Hypothalamus (tissue), 51 donors: ENCODE measurements at places on chromosomes 16 and 17.

DNA sequence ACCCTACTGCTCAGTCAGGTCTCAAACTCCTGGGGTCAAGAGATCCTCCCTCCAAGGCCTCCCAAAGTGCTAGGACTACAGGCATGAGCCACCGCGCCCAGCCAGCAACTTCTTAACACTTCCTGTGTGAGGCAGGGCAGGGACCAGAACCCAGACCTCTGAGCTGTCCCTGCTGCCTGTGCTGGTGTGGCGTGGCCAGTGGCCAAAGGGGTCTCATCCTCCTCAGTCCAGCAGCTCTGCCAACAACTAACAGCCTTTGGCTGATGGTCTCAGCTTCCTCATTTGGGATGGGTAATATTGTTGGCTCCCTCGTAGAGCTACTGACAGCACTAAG, 1.4 kb upstream of the LLGL1 start:
- no peak for DNase-seq

GRCh38 chr17:36550491-36551417, 6.0 kb downstream of the GGNBP2 start:
- no peak for DNase-seq

GRCh38 chr17:45251931-45252330, 10.0 kb downstream of the SPATA32 start:
- no peak for DNase-seq

GRCh38 chr16:11234884-11235702, 20.9 kb downstream of the SOCS1 start:
- no peak for DNase-seq

GRCh38 chr16:3879887-3880564, 487 bp downstream of the CREBBP start:
- DNase-seq: peak; percentile 32

DNA sequence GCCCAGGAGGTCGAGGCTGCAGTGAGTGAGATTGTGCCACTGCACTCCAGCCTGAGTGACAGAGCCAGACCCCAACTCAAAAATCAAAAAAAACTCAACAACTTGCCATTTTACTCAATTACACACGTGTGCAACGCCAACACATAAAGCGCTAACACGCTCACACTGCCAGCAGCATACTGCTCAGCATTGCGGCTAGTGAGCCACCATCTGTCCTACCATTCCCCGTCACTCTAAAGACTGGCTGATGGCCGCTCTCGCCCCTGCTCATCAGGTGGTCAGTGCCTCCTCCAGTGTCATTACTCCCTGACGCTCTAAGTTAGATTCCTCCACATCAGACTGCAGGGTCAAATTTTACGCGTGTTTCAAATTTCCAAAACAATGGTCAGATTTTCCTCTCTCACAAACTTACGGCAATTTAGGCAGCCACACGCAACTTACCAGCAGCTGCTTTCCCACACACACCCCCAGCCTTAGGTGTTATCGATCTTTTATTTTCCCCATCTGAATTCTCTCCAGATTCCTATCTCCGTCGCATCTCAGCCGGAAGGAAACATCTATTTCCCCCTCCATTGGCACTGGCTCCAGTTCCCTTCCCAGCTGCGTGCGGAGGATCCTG, 240.8 kb downstream of the C16orf95 start:
- DNase-seq: no peak
